Tibial artery (tissue), 4 donors: ENCODE measurements at places on chromosomes 7 and 10.

GRCh38 chr10:111076191-111076681 lies 593 bp upstream of the ADRA2A start:
- DNase-seq, result no peak

- DNase-seq, result no peak
Observed at GRCh38 chr7:15801551-15801950, 115.1 kb upstream of the MEOX2 start.

DNA sequence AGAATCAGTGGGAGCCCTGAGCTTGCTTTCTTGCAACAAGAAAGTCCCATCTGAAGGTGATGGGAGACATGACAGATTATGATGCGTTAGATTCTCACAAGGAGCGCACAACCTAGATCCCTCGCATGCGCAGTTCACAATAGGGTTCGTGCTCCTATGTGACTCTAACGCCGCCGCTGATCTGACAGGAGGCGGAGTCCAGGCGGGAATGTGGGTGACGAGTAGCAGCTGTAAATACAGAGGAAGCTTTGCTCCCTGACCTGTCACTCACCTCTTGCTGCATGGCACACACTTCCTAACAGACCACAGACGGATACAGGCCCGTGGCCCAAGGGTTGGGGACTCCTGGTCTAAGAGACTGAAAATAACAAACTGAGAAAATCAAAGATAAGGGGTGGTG lies 1163.4 kb upstream of the AUTS2 start:
- DNase-seq, result no peak

DNA sequence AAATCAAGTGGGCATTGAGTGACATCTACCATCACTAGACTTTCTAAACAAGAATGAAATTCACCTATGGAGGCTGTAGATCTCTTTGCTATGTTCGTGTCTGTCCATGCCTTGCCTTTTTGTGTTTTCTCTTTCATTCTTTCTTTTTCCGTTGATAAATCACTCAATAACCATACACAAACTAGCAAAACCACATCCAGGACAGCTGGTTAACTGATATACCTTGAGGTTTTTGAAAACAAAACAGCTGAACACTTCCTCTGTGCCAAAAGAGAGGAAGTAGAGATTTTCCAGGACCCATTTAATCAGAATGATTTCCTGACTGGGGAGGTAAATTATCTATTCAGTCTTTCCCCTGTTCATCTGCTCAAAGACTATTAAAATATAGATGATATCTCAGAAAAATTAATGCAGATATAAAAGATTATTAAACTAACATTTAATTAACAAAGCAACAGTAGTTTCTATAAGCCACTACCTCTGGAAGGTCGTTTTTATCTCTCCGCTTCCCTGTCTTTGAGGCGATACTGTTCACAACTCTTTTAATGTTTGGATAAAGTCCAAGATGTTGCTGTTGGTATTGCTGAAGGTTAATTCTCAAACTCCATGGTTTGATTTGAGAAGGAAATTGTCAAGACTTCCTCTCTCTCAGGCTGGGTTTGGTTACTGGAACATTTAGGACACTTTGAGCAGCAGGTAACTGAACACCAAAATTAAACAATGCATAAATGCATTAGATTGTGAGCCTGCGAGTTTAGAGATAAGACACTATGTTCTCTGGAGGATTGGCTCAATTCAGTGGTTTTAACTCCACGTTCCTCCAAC lies 24.4 kb upstream of the C10orf67 start:
- DNase-seq, result no peak

DNA sequence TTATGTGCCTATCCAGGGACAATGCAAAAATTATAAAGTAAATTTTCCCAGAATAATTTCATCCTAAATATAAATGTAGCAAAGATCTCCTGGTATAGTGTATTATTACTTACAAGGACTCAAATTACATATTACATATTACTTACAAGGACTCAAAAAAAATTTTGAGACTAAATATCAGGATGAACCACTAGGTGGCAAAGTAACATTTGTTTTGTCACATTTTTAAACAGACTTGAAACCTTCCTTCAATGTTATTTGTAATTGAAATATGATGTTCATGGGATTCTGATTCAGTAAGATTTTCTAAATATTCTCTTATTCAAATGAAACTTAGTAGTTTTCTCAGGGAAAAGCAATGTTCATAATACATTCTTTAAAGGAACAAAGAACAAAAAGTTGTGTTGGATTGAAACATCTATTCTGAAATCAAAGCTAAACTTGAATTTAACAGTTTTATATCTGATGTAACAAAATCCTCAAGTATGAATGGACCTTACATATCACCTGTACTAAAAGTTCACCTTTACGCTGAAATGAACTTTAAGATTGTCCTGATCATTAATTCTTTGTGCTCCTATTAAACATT lies 74.3 kb upstream of the GNAI1 start:
- no peak for DNase-seq

DNA sequence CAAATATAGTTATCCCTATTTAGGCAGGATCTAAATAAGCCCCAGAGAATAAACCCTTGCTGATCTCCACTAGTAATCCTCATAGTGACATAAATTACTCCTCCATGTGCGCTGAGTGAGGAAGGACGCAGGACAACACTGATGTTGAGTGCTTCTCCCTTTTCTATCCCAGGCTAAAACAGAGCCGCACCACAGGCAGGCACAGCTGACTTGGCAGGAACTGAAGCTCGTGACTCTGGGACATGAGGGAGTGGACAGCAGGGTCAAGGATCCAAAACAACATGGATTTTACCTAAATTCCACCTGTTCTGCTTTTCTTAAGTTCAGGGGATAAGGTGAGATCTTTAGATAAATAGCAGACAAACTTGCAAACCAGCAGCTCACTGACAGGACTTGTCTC lies 46.0 kb downstream of the VOPP1 start:
- no peak for DNase-seq

DNA sequence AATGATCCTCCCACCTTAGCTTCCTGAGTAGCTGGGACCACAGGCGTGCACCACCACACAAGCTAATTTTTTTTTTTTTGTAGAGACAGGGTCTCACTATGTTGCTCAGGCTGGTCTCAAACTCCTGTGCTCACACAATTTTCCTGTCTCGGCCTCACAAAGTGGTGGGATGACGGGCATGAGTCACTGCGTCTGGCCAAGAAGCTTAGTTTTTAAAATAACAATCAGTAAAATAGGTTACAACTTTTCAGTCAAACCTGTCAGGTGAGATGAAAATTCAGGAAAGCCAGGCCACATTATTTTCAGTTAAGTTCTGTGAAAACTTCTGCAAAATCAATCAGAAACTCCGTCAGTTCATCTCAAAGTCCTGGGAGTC lies 55.4 kb downstream of the FAM241B start:
- no peak for DNase-seq

- no peak for DNase-seq
Observed at GRCh38 chr10:122744257-122744656, 44.6 kb upstream of the C10orf120 start.

GRCh38 chr7:40570223-40570622 lies 435.4 kb downstream of the SUGCT start:
- no peak for DNase-seq

GRCh38 chr10:34403512-34403911 lies 411.6 kb downstream of the PARD3 start:
- no peak for DNase-seq

DNA sequence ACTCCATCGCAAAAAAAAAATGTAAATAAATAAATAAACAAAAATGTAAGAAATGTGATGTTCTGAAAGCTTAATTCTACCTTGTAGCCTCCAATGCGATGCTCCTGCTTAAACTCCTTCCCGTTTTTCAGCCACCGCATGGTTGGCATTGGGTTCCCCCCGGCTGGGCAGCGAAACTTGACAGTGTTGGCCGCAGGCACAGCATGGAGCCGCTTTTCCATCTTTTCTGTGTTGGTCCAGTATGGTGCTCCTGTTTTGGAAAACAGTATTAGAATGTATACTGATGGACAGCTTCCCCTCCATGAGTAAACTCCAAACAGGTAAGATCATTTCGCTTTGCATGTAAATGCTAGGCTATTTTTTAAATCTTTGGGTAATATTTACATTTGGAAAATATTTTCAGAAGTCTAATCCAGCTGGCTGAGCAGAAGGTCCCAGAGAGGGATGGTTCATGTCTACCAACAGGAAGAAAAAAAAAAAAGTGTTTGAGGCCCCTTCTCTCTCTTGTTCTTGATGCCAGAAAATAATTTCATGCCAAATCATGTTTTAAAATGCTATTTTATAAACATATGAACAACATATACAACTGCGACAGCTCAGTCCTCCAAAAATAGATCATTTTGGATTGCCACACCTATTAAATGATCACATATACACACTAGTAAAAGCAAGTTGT lies 46.9 kb downstream of the FGFR2 start:
- DNase-seq, result no peak

DNA sequence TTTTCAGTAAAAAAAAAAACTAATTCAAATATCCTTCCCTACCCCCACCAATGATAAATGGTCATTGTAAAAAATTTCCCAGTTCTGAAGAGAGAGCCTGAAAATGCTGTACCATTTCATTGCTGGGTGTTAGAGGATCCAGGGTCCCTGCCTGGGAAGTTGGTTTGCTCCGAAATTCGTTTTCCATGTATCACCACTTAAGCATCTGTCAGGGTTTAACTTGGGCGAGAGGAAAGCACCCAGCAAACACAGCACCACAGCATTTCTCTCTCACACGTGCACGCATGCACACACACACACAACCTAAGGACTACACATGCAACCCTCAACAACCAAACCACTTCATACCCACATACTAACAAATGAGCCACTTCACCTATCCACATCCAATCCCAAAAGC lies 42.1 kb upstream of the EMX2 start:
- DNase-seq, result peak; percentile 39

DNA sequence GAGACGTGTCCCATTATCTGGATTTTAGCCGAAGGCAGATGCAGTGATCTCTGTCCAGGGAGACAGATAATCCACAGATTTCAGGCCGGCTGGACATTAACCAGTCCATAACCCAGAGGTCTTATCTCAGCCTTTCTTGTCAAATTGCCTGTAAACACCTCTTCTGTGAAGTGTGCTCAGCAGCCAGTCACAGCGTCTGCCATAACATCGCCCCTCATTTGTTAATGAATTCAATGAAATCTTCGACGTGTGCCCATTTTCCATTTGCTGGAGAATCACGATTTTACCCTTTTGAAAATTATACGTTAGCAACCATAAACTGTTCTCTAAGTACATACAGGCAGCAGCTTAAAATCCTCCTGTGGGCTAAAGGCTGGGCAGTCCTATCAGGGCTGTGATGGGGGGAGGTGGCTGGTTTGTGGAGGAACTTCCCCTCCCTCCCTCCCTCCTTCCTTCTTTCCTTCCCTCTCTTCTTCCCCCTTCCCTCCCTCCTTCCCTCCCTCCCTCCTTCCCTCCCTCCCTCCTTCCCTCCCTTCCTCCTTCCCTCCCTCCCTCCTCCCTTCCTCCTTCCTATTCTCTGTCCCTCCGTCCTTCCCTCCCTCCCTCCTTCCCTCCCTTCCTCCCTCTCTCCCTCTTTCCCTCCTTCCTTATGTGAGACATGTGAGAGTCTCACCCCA lies 26.6 kb upstream of the FAM20C start:
- DNase-seq, result no peak

DNA sequence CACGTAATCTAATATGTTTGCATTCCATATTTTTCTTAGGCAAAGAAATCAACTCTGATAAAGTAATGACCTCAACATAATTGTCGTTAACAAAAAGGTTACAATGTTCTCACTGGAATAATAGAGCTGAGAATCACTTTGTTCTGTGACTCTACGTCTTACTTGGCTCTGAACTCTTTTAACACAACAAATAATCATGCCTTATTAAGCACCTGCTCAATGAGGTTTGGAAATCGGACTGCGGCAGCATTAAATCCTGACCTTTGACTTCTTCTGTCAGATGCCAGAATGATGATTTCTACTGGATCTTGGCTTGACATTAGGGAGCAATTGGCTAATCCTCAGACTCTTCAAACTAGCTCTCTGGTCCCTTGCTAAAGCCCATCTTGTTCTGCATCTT lies 233.6 kb downstream of the SEMA3D start:
- DNase-seq, result no peak

DNA sequence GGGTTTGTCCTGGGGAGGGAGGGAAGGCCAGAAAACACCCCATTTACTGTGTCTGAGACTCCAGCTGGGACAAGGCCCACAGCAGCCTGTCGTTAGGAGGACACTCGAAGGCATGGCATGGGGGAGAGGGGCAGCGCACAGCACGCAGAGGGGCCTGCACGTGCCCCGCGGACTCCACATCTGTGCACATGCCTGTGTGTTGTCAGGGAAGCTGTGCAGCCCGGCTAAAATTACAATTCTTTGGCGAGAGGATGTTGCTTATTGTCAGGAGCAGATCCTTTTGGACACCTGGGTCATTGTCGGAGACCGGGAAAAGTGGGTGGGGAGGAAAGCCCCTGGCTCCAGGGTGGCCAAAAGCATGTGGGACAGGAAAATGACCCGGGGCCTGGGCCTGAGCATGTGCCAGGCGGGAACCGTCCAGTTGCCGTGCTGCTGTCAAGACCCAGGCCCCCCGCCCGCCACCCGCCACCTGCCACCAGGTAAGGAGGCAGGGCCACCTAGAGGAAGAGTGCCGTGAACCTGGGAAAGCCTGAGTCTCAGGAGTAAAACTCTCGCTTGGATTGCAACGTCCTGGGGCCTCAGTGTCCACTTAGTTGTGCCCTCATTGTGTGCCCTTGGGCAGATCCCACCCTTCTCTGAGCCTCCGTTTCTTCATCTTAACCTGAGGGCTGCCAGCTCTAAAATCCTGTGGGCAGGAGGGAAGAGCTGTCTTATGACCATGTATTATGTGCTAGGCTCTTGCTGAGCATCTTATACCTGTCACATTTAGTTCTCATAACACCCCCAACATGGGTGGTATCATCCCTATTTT lies 7.2 kb downstream of the VSIR start:
- DNase-seq, result no peak

DNA sequence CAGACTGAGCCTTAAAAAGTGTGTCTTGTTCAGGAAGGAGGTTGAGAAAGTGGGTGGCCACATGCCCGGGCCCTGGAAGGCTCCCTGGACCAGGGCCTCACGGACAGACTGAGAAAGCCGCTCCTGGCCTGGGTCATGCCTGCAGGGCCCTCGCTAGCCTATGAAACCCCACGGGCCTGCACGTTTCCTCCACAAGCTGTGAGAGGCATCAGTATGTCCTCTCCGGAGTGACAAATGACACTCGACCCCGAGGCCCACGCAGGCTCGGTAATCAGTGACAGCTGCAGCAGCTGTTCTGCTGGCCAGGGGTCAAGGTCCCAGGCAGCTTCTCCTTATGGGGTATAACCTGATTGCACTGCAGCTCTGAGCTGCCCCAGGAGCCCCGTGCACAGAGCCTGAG lies 47.6 kb downstream of the ASB13 start:
- peak; percentile 92 for DNase-seq
